ENCODE measurements at places on chromosomes 1 and 21. TPM values are rescaled to one million over a fixed set of nuclear protein-coding genes. Genes with fewer than 3 reads are reported as not detected.

The TOE1 gene
- total RNA-seq = 8.3 TPM

The GBP5 gene
- total RNA-seq = 0.71 TPM

The CFHR4 gene
- total RNA-seq = not detected

The CENPF gene
- 39.8 TPM for total RNA-seq

The BTF3L4 gene
- total RNA-seq = 29.4 TPM

The DISP3 gene
- total RNA-seq = 0.37 TPM

The DNM3 gene
- total RNA-seq = 2.0 TPM

The TMEM81 gene
- total RNA-seq = 1.9 TPM

The PDZK1 gene
- total RNA-seq = 0.56 TPM

Data from airway epithelial cell (primary cell).